Activated T-helper 1 cell treated with Interleukin-2 at 50 U/mL for 16 hours (primary cell): ENCODE measurements at places on chromosomes 16 and 17.

DNA sequence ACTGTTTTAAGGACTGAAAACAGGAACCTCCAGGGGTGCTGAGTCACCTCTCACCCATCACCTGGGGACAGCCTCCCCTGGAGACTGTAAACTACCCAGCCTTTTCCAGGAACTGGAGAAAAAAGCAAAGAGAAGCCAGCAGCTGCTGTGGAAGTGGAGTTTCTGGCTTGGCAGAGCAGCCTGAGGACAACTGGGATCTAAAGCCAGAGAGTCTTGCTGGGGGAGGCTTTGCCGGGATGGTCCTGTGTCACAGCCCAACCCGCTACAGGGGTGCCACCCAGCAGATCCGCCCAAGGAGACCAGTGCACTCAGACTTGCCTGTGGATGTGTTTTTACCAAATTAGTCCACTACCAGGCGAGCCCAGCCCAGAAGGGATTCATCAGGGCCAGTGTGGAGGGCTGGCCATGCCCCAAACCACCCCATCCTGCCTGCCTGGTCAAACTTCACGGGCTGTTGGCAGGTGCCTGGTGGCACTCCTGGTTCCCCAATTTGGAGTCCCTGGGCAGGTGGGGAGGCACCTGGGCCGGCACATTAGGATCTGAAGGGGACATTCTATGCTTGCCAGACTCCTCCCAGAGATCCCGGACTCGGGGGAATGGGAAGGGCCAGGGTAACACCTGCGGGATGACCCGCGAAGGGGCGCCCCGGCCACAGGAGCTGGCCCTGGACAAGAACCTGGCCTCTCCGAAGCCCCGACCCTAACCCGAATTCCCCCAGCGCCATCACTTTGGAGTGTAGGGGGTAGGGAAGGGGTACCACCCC is 771 bp downstream of the MSRB1 start:
- DNase-seq: no peak

DNA sequence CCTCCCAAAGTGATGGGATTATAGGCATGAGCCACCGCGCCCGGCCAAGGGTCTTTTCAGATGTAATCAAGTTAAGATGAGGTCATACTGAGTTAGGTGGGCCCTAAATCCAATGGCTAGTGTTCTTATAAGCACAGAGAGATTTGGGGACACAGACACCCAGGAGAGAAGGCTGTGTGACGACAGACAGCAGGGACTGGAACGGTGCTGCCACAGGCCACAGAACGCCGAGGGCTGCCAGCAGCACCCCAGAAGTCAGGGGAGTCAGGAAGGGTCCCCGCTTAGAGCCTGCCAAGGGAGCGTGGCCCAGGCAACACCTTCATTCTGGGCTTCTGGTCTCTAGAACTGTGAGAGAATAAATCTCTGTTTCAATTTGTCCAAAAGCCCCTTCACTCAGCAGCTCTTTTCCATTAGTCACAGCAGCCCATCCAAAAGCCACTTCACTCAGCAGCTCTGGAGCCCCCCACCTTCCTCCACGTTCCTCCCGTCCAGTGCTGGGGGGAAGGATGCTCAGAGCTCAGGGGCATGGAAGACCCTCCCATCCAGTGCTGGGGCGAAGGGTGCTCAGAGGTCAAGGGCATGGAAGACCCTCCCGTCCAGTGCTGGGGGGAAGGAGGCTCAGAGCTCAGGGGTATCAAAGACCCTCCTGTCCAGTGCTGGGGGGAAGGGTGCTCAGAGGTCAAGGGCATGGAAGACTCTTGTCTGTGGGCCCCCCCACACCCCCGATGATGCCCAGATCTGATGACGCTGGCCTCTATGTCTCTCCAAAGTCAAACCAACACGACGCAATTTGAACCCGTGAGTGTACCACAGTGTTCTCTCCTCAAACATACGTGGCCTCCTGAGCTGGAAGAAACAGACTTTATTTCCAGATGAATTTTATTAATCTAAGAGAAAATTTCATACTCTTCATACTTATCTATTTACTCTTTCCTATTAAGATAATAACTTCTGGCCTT is 11.9 kb downstream of the RAB40B start:
- DNase-seq: no peak

DNA sequence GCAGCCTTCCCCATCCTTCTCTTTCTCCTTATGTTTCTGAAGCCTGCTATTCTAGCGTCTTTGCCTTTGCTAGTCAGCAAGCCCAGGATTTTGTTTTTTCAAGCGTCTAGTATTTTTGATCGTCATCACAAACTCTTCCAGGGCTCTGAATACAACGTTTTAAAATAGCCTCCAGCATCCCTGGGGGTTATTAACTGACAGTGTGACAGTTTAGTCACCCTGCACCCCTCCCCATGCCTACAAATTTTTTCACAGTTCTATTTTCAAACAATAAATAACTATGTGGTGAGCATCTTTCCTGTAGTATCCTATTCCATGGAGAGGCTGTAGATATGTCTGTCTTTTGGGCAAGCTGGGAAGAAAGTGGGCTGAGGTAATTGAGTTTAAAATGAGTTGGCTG is 280.9 kb downstream of the MAP2K4 start:
- DNase-seq: no peak

DNA sequence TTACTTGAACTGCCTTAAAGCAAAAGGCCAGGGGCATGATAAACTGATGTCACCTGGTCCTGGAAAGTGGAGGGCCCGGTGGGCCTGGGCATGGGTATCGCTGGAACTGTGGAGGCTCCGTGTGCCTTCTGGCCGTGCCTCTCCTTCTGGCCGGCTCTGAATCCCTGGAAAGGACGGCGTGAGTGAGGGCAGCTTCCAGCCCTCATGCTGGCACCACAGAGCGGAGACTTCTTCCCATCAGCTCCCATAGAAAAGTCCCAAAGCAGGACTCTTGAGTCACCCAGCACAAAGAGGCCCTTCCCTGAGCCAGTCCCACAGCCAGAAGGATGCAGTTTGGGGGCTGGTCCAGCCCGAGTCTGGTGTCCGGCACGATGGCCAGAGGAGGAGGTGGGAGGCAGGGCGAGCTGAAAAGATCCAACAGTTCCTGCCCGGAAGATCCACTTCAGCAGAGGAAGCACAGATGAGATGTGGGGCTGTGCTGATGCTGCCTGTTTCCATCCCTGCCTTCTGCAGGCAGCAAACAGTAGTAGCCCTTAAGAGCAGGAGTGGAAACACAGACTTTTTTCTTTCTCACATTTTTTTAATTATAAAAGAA is 7.8 kb downstream of the GAA start:
- no peak for DNase-seq

DNA sequence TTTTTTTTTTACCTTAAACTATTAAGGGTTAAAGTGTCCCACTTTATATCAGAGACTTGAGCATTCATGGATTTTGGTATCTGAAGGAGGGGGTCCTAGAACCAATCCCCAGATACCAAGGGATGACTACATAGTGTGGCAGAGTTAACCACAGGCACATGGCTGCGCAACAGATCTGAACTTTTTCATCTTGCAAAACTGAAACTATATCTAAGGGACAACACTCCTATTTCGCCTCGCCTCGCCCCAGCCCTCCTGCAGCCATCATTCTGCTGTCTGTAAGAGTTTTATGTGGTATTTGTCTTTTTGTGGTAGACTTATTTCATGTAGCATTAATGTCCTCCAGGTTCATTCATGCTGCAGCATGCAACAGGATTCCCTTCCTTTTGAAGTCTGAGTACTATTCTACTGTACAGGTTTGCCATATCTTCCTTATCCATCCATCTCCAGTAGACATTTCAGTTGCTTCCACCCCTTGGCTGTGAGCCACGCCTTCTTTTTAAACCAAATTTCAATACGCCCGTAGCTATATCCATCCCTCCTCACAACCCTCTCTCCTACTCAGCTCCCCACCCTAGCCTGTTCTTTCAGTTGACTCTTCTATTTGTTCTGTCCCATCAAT is 53.2 kb downstream of the AMFR start:
- DNase-seq: no peak

- no peak for DNase-seq
Measured at GRCh38 chr17:45008216-45008615, 40.1 kb upstream of the C1QL1 start.

GRCh38 chr16:66979011-66979717 is 9.2 kb upstream of the CES4A start:
- no peak for DNase-seq

- DNase-seq: no peak
Measured at GRCh38 chr17:36697903-36698530, 96.6 kb downstream of the MRM1 start.

DNA sequence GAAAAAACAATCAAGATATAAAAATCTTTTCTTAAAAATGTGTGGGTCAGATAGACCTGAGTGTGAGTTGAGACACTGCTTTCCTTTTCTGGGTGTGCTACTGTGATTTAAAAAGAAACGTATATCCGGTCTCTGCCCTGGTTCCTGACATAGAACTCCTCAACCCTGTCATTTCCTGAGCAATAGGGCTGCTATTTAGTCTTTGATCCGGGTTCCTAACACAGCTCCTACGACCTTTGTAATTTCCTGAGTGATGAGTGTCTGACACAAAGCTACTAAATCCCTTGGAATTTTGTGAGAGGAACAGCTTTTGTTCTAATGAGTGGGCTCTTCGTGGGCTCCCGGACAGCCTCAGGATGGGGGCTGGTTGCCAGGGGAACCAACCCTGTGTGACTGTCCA is 93.9 kb upstream of the FA2H start:
- DNase-seq: no peak

DNA sequence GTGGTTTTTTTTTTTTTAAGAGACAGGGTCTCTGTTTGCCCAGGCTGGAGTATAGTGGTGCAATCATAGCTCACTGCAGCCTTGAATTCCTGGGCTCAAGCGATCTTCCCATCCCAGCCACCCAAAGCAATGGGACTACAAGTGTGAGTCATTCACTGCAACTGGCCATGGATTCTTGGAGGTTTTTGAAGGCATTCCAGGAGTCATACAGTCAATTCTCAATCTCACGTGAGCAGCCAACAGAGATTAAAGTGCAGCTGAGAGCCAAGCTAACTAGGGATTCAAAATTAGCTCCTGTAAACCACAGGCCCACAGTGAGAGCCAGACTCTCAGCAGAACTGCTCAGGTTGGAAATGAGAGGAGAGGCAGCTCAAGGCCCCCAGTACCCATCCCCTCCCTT is 30.2 kb downstream of the XPO6 start:
- no peak for DNase-seq

GRCh38 chr16:4011225-4011939 is 104.9 kb downstream of the ADCY9 start:
- no peak for DNase-seq

GRCh38 chr16:67928561-67929364 is 2.9 kb downstream of the CTRL start:
- peak; percentile 56 for DNase-seq

GRCh38 chr16:88533932-88534637 is 36.1 kb upstream of the ZC3H18 start:
- peak; percentile 78 for DNase-seq

GRCh38 chr16:69941251-69942098 is 9.7 kb upstream of the CLEC18A start:
- no peak for DNase-seq

DNA sequence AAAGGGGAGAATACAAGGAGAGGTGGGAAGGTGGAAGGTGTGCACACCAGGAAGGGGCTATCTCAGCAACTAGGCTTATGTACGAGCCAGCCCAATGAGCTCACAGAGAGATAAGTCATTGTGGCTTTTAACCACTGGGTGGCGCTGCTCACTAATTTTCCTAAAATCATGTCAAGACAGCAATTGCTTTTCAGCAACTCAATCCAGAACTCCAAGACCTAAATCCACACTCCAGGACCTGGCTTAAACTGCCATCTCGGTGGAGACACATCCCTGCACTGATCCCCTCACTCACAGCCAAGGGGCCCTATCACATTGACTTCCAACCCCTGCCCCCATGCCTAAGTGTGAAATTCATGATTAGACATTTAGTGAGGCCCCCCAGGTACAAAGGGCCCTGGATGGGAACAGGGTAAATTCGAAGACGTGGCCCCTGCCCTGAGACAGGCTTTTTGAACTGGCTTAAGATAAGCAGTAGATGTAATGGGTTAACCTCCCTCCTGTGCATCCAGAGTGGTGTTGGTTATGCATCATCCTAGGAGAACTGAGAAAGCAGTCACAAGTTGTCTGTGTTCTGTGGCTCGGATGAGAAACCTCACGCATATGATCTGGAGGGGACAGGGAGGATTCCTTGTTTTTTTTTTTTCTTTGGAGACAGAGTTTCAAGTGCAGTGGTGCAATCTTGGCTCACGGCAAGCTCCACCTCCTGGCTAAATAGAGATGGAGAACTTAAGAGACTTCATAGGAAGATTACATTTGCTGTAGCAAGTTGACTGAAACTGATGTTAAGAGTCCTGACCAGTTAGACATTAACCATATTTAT is 11.5 kb downstream of the CCL16 start:
- DNase-seq: peak; percentile 37

GRCh38 chr16:85505794-85506634 is 107.1 kb upstream of the GSE1 start:
- DNase-seq: no peak

- no peak for DNase-seq
Measured at GRCh38 chr17:32382526-32383223, 32.7 kb downstream of the ZNF207 start.

DNA sequence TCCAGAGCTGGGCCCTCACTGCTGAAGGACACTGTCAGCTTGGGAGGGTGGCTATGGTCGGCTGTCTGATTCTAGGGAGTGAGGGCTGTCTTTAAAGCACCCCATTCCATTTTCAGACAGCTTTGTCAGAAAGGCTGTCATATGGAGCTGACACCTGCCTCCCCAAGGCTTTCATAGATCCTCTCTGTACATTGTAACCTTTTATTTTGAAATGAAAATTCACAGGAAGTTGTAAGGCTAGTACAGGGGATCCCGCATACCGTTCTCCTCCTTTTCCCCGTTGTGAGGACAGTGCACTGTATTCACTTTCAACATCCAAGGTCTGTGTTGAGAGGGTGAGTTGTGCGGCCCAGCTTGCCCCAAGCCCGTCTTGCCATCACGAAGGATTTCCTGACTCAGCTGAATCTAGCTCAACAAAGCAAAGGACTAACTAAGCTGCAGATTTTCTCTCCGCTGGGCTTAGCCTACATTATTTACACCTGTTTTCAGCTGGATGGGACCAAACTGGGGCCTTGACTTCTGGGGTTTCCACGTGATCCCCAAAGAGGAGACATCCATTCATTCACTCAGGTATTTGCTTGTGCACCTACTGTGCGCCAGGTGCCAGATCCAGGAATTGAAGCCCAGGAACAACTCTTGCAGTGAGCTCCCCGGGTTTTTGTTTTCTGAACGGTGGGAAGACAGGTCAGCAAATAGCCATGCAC is 5.2 kb upstream of the TMEM235 start:
- no peak for DNase-seq

- no peak for DNase-seq
Measured at GRCh38 chr16:2498531-2499253, 15.1 kb upstream of the ATP6V0C start.

DNA sequence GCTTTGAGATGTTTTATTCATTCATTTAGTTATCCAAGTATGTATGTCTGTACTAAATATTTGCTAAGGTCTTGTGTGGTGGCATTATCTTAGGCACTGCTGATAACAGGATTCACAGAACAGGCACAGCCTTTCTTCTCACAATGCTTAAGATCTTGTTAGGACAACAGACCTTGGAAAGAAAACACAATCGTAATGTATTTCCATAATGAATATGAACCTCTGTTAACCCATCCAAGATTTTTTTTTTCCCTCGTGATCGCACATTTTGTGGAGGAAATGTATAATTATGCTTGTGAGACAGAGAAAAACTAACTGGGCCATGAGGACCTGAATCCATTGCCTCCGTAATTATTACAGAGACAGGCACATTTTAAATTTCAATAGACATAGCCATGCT is 121.9 kb downstream of the NPIPB5 start:
- no peak for DNase-seq

GRCh38 chr17:14033166-14033565 is 36.1 kb upstream of the COX10 start:
- no peak for DNase-seq
